Smooth muscle cell of the pulmonary artery (primary cell): ENCODE measurements at places on chromosomes 3 and 15. TPM values are rescaled to one million over a fixed set of nuclear protein-coding genes. Genes with fewer than 3 reads are reported as not detected.

AADACL2 gene
- total RNA-seq, result not detected in 2 replicates

INSYN1 gene
- 1.3 and 3.3 TPM in 2 replicates for total RNA-seq

C2CD4B gene
- total RNA-seq, result 0.72 and 0.89 TPM in 2 replicates

WDR93 gene
- total RNA-seq, result 0.07 TPM in 1 of 2 replicates, not detected in the other

LRTM1 gene
- total RNA-seq, result not detected in 2 replicates

LSAMP gene
- 1.0 and 3.2 TPM in 2 replicates for total RNA-seq

CPB1 gene
- not detected in 2 replicates for total RNA-seq

TGM4 gene
- not detected in 2 replicates for total RNA-seq
